ENCODE measurements at places on chromosomes 5 and 9.

DNA sequence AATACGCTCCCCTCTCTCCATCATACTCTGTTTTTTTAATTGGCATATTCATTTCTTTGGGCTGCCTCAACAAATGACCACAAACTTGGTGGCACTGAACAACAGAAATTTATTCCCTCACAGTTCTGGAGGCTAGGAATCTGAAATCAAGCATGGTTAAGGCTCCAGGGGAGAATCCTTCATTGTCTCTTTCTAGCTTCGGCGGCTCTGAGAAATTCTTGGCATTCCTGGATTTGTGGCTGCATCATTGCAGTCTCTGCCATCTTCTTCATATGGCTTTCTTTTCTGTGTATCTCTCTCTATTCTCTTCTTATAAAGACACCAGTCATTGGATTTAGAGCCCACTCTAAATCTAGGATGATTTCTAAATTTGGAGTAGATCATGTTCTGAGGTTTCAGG is 10.9 kb upstream of the SLC24A2 start:
- no peak for DNase-seq

DNA sequence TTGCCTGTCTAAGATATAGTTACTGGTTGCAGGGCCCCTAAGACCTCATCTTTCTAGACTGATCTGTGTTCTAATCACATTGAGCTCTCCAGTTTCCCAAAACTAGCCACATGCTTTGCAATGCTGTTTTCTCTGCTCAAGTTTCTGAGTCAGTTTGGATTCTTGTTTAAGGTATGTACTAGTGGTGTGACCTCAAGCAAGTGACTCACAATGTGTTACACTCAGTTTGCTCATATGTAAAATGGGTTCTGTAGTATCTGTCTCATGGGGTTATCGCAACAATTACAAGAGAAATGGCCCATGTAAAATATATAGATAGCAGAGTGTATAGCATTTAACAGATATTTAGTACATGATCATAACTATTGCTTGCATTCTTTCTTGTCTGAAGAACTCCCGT is 153.1 kb upstream of the ELL2 start:
- DNase-seq, result no peak

- no peak for DNase-seq
These were observed 1.4 kb downstream of the IRF1 start for GRCh38 chr5:132489051-132489770.

DNA sequence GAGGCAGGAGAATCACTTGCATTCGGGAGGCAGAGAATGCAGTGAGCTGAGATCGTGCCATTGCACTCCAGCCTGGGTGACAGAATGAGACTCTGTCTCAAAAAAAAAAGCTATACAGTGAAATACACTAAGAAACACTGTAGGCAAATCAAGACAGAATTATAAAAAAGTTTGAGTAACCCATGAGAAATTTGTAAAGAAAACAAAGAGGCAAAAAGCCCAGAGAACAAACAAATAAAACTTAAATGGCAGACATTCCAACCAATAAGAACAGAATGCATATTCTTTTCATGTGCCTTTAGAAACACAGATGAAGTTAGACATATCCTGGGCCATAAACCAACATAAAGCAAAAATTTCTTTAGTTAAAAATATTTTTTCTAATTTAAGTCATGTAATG is 30.6 kb downstream of the ZNF169 start:
- DNase-seq, result no peak

- DNase-seq, result no peak
These were observed 10.5 kb downstream of the RNF38 start for GRCh38 chr9:36389590-36389989.

DNA sequence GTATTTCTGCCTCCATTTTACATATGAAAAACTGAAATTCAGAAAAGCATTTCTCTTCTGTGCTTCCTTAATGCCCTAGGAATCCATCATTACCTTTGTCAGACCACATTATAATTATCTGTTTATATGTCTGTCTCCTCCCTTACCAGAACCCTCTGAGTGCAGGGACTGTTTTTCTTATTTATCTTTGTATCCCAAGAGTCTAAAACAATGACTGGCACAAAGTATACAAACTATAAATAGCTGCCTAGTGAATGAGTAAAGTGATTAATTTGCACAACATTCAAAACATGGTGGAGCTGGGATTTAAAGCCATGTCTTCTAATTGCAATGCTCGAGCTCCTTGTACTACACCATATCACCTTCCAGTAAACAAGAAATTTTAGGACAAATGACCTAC is 49.3 kb upstream of the HK3 start:
- no peak for DNase-seq

DNA sequence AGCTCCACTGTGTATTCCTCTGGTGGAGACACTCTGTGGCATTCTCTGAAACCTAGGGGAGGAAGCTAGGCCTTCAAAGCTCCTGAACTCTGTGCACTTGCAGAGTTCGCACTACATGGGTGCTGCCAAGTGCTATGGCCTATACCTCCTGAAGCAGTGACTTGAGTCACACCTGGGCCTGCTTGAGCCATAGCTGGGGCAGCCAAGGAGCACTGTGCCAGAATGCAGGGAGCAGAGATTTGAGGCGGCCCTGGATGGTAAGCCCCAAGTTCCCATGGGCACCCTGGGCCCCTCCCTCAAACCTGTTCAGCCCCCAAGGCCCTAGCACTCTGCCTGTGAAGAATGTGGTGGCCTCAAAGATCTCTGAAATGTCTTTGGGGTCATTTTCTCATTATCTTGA is 212.9 kb downstream of the SPATA31A6 start:
- DNase-seq, result no peak

DNA sequence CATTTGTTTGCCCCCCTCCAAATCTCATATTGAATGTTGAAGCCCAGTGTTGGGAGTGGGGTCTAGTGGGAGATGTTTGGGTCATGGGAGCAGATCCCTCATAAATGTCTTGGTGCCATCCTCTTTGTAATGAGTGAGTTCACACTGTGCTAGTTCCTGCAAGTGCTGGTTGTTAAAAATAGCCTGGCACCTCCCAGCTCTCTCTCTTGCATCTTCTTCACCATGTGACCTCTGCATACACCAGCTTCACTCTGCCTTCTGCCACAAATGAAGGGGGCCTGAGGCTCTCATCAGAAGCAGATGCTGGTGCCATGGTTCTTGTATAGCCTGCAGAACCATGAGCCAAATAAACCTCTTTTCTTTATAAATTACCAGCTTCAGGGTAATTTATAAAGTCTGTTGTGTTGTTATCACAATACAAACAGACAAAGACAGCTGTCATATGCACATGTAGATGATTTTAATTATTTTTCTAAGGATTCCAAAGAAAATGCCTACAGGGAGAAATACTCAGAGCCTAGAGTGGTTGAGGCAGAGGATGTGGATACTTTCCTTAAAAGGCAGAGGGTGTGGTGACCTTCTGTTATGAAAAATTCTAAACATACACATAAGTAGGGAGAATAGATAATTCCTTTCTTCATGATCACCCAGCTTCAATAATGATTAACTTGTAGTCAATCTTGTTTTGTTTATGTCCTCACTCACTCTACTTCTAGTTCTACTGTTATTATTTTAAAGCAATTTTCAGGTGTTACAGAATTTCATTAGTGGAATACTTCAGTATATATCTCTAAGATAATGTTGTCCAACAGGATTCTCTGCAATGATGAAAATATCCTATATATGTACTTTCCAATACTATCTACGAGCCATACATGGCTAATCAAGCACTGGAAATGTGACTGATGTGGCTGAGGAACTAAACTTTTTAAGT is 75.1 kb upstream of the RANBP6 start:
- DNase-seq, result no peak

GRCh38 chr5:57718155-57718554 is 235.5 kb upstream of the ACTBL2 start:
- no peak for DNase-seq

All from stimulated activated CD8-positive, alpha-beta memory T cell treated with anti-CD3 and anti-CD28 coated beads, Interleukin-7, amount 100 ng/mL, for 48 hours (primary cell).